Activated CD4-positive, alpha-beta T cell treated with anti-CD3 and anti-CD28 coated beads, Interleukin-2, amount 50 U/mL, for 48 hours (primary cell): ENCODE measurements at places on chromosomes 7 and 10.

- no peak for DNase-seq
Observed at GRCh38 chr7:33922820-33923219, 17.5 kb downstream of the BMPER start.

DNA sequence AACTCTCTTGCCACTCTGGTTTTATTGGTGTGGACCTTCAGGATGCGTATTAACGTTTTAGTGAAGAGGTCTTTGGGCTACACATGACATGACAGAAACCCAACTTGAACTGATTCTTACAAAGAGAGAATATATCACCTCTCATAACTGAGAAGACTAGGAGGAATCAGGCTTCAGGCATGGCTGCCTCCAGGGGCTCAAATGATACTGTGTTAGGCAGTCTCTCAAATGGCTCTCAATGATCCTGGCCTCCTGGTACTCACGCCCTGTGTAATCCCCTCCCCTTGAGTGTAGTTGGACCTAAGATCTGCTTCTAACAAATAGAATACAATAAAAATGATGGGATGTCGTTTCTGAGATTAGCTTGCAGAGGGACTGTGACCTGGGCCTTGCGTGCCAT, 58.5 kb upstream of the SYPL1 start:
- no peak for DNase-seq

DNA sequence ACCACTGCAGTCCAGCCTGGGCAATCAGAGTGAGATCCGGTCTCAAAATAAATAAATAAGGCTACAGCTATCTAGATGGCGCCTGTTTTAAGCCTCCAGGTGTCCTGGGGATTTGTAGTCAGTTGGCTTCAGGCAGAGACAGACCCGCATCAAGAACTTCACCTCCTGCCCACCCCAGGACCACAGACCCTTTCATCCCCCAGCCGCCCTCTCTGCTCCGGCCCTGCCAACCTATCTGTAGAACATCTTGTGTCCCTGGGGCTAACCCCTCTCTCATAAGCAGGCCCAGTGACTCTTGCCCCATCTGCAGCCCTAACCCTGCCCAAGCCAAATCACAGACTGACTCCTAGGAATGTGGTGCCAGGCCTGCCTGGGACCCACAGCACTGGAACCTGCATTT, 17.9 kb downstream of the PDIA4 start:
- DNase-seq, result no peak

- DNase-seq, result no peak
Observed at GRCh38 chr7:26508917-26509316, 217.3 kb downstream of the SNX10 start.

GRCh38 chr7:42945821-42946626, 13.8 kb downstream of the MRPL32 start:
- no peak for DNase-seq

- no peak for DNase-seq
Observed at GRCh38 chr10:15739254-15739970, 19.7 kb upstream of the ITGA8 start.

- DNase-seq, result no peak
Observed at GRCh38 chr10:102546606-102547320, 43.0 kb downstream of the SUFU start.

DNA sequence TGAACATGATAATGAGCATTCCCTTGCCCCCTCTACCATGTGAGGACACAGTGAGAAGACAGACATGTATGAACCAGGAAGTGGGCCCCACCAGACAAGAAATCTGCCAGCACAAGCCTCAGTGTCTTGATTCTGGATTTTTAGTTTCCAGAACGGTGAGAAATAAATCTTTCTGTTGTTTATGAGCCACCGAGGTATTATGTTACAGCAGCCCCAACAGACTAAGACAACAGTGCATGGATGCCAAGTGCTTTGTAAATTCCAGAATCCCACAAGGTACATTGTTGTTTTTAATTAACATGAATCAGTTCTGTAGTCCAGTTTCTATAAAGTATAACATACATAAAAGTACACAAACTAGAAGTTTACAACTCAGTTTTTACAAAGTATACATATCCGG, 162.2 kb downstream of the ARHGAP21 start:
- no peak for DNase-seq

- no peak for DNase-seq
Observed at GRCh38 chr10:92384741-92385140, 93.8 kb downstream of the MARCHF5 start.

GRCh38 chr7:24778543-24779282, 21.4 kb upstream of the GSDME start:
- DNase-seq, result no peak

DNA sequence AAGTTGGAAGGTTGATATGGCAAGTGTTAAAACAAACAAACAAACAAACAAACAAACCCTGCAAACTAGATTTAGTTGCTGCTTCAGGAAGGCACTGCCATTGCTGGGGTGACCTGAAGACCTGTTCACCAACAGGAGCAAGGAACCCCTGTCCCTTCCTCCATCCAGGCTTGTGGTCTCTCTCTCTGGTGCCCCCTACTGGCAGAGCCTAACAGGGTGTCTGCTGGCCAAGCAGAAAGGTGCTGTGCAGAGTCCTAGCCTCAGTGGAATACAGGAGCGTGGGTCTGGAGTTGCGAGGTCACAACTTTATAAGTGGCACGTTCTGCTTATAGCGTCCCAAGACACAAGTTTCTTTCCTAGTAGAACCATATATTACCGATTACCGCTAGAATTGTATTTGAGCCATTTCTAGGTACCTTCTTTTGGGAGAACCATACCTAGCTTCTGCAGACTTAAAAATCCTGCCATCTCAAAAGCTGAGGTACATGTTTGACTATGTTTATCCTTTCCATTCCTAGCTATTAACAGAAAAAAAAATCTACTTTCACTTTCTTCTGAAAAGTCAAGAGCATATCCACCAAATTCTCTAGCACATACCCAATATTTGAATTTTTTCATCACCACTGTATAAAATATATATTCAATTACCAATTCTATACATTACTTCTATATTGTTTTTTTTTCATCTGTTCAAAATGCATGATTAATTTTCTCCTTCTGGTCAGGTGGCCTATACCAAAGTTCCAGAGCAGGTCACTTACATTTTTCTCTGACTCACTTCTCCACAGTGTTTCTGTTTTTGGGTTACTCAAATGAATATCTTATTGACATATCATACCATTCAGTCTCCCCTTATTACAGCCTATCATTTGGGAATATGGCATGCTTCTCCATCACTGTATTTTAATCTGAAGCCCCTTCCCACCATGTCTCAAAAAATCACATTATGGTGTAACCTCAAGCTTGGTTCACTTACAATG, 29.1 kb upstream of the CALD1 start:
- DNase-seq, result peak; percentile 84

DNA sequence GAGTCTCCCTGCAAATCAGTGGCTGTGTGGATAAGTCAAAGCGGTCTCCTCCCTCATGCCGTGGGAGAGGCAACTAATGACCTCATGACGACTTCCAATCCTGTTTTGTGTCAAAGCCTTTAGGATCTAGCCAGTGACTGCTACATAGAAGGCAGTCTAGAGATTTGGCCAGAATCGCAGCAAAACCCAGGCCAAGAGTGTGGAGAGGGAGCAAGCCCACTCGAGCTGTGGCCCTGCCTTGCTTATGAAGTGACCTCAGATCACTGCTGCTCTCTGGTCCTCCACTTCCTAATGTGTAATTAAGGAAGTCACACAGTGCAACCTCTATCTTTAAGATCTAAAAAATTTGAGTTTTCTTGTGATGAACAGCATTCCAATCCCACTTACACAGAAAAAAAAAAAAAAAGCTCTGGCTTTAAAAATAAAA, 296.7 kb upstream of the KLF6 start:
- DNase-seq, result no peak

GRCh38 chr10:36114913-36115312, 472.8 kb upstream of the FZD8 start:
- DNase-seq, result no peak

DNA sequence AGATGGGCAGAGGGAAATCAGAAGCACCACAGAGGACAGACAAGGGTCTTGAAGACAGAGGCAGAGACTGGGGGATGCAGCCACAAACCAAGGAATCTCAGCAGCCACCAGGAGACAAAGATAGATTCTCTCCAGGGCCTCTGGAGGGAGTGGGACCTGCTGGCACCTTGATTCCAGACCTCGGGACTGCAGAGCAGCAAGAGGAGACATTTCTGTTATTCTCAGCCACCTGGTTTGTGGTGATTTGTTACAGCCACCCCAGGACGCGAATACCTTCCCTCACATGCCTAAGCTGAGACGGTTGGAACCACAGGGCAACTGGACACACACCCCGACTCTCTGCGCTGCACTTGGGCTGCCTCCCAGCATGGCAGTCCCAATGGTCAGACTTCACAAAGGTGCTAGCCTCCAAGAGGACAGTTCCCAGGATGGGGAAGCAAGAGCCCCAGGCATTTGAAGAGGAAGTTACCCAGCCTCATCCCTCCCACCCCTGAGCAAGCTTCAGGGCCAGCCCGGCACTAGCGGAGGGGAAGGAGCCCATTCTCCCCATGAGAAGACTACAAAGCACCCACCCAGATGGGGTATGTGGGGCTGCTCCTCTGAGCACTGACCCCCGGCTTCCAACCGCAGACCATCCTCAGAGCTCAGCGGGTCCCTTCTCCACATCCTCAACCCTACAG, 104.6 kb upstream of the INSIG1 start:
- DNase-seq, result no peak

GRCh38 chr10:71705582-71705981, 14.0 kb downstream of the C10orf105 start:
- DNase-seq, result no peak

DNA sequence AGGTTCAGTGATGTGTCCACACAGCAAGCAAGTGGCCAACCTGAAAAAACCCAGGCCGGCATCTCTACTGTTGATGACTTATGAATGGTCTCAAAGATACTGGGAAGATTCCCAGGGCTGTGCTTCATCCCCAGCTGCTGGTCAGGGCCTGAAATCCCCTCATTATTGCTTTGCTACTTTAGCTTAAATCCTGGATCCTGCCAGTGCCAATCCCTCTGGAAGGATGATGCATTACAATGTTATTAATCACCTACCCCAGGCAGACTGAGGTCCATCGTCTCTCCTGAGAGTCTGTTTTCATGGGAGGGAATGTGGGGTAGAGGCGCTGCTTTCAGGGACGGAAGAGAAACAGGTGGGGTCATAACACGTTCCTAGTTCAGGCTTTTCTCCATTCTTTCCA, 371.6 kb downstream of the RPS24 start:
- DNase-seq, result no peak

- no peak for DNase-seq
Observed at GRCh38 chr10:107398115-107398514, 233.6 kb upstream of the SORCS1 start.

- DNase-seq, result no peak
Observed at GRCh38 chr7:148791546-148791945, 92.5 kb downstream of the EZH2 start.
